ENCODE measurements at places on chromosomes 2 and 18.

DNA sequence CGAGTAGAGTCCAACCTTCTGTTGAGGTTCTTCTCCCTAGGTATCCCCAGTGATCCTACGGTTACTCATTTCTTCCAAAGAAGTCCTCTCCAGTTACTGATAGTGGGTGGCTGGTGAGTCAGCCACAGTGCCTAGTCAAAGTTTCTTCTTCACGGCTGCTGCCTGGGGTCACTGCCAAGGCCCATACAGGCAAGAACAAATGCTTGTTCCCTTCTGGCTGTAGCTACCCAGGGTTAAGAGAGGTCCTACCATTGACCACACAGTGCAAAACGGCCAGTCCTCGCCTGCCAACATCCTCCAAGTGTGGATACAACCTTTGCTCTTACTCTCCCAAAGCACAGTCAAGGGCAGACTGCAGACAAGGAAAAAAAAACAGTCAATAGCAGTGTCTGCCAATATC, 2.9 kb upstream of the PTPN4 start:
- H3K27ac ChIP-seq = peak overlapping the region; percentile 15
- no peaks in the 10 kb centered on the region for H3K36me3 ChIP-seq
- H3K4me1 ChIP-seq = peaks cover 1% of the 10 kb centered on the region
- DNase-seq = no peak

GRCh38 chr2:197889041-197889440, 84.6 kb downstream of the PLCL1 start:
- DNase-seq = no peak
- H3K27ac ChIP-seq = peak overlapping the region; percentile 60
- peaks cover 2% of the 10 kb centered on the region for H3K4me1 ChIP-seq
- no peak overlapping the region for H3K4me3 ChIP-seq
- H3K27me3 ChIP-seq = no peaks in the 10 kb centered on the region

- H3K27ac ChIP-seq = no peak overlapping the region
- no peaks in the 10 kb centered on the region for H3K4me1 ChIP-seq
- no peaks in the 10 kb centered on the region for H3K36me3 ChIP-seq
- no peaks in the 10 kb centered on the region for H3K27me3 ChIP-seq
- H3K4me3 ChIP-seq = no peak overlapping the region
- no peak for DNase-seq
Observed at GRCh38 chr2:59947209-59947608, 606.2 kb downstream of the BCL11A start.

GRCh38 chr18:46772357-46772756, 15.5 kb upstream of the ST8SIA5 start:
- no peak for DNase-seq
- no peaks in the 10 kb centered on the region for H3K27me3 ChIP-seq
- no peak overlapping the region for H3K4me3 ChIP-seq
- H3K27ac ChIP-seq = no peak overlapping the region

GRCh38 chr2:220374282-220374681, 746.9 kb downstream of the SLC4A3 start:
- H3K27ac ChIP-seq = no peak overlapping the region
- no peak for DNase-seq
- H3K4me1 ChIP-seq = no peaks in the 10 kb centered on the region

DNA sequence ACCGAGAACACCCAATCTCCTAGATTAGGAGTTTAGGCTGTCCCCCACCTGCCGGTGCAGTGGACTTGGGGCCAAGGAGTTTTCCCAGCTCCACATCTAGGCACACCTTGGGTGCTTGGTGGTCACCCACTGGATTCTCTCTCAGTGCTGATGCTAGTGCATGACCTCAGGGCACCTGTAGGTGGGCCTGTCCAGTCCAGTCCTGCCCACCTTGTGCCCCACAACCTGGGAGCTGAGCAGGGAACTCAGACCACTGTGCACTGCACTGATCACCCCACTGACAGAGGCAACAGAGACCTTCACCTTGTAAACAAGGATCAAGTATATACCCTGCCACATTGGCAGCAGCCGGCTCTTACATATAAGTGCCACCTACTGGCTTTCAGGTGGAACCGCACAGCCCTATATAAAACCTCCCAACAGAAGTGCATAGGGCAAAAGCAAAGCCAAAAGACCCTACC, 12.7 kb upstream of the CDH19 start:
- H3K27me3 ChIP-seq = no peaks in the 10 kb centered on the region
- no peak overlapping the region for H3K4me3 ChIP-seq
- no peaks in the 10 kb centered on the region for H3K4me1 ChIP-seq

- H3K27ac ChIP-seq = no peak overlapping the region
- H3K4me3 ChIP-seq = no peak overlapping the region
- H3K36me3 ChIP-seq = peaks cover 6% of the 10 kb centered on the region
- H3K27me3 ChIP-seq = no peaks in the 10 kb centered on the region
- H3K4me1 ChIP-seq = no peaks in the 10 kb centered on the region
Observed at GRCh38 chr2:20027705-20028434, 15.4 kb upstream of the MATN3 start.

- no peaks in the 10 kb centered on the region for H3K27me3 ChIP-seq
- H3K4me1 ChIP-seq = no peaks in the 10 kb centered on the region
- DNase-seq = peak; percentile 42
- no peak overlapping the region for H3K27ac ChIP-seq
- no peak overlapping the region for H3K4me3 ChIP-seq
Observed at GRCh38 chr2:166419616-166419934, 43.8 kb upstream of the SCN9A start.

- peaks cover 4% of the 10 kb centered on the region for H3K36me3 ChIP-seq
- no peaks in the 10 kb centered on the region for H3K4me1 ChIP-seq
- H3K27me3 ChIP-seq = no peaks in the 10 kb centered on the region
- DNase-seq = no peak
- H3K4me3 ChIP-seq = no peak overlapping the region
Observed at GRCh38 chr2:210009126-210009525, 6.7 kb downstream of the RPE start.

GRCh38 chr2:161068670-161069069, 91.6 kb upstream of the TANK start:
- DNase-seq = no peak
- no peaks in the 10 kb centered on the region for H3K27me3 ChIP-seq
- H3K27ac ChIP-seq = no peak overlapping the region
- no peaks in the 10 kb centered on the region for H3K36me3 ChIP-seq
- H3K4me1 ChIP-seq = no peaks in the 10 kb centered on the region

DNA sequence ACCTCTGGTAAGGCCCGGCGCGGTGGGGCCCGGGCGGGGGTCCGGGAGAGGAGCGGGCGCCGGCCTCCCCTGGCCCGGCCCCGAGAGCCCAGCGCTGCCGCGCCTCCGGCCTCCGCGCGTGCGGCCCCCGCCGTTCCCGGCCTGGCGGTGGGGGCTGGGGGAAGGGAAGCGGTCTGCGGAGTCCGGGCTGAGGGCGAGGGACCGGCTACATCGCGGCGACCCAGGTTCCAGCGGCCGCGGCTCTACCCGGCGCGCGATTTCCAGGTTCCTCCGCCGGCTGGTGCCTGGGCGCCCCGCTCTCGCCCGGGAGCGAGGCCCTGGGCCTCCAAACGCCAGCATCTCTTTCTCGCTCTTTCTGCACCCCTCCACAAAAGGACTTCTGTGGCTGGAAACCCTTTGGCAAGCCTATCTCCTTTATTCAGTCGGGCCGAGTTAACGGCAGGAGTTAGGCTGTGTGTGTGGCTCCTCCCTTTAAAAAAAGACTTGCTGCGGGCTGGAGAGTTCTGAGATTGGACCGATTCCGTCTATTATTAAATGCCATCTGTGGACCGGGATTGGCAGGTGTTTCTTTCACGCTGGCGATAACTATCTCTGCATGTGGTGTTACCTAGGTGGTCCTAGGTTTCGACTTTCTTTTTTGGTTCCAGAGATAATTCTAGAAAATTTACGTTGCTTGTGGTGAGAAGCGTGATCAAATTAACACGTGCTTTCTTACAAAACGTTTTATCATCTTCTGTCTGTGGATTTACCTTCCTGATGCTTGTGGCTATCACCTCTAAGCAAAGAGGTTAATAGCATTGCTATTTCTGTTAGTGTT, 592 bp downstream of the ME2 start:
- peak overlapping the region; percentile 93 for H3K27ac ChIP-seq
- no peaks in the 10 kb centered on the region for H3K27me3 ChIP-seq
- peak; percentile 60 for DNase-seq
- peaks cover 3% of the 10 kb centered on the region for H3K4me1 ChIP-seq
- H3K4me3 ChIP-seq = peak overlapping the region; percentile 70

DNA sequence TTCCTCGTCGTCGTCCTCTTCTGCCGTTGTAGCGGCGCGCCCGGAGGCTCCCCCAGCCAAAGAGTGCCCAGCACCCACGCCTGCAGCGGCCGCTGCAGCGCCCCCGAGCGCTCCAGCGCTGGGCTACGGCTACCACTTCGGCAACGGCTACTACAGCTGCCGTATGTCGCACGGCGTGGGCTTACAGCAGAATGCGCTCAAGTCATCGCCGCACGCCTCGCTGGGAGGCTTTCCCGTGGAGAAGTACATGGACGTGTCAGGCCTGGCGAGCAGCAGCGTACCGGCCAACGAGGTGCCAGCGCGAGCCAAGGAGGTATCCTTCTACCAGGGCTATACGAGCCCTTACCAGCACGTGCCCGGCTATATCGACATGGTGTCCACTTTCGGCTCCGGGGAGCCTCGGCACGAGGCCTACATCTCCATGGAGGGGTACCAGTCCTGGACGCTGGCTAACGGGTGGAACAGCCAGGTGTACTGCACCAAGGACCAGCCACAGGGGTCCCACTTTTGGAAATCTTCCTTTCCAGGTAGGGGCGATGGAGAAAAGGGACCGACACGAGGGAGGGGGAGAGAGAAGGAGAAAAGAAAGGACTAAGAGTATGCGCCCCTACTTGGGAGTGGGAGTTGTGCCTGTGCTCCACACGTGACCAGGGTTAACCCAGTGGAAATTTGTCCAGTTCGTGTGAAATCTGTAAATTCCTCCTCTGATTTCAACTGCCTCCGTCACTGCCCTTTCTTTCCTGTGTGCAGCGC, 800 bp downstream of the HOXD13 start:
- peaks cover 90% of the 10 kb centered on the region for H3K27me3 ChIP-seq
- no peak overlapping the region for H3K4me3 ChIP-seq
- H3K36me3 ChIP-seq = no peaks in the 10 kb centered on the region
- no peak for DNase-seq
- no peak overlapping the region for H3K27ac ChIP-seq

GRCh38 chr2:60441800-60442199, 111.7 kb downstream of the BCL11A start:
- H3K27ac ChIP-seq = no peak overlapping the region
- no peaks in the 10 kb centered on the region for H3K4me1 ChIP-seq
- no peak overlapping the region for H3K4me3 ChIP-seq
- DNase-seq = no peak

GRCh38 chr2:41597680-41598079, 450.1 kb upstream of the PKDCC start:
- H3K36me3 ChIP-seq = no peaks in the 10 kb centered on the region
- no peak overlapping the region for H3K4me3 ChIP-seq
- no peak for DNase-seq
- H3K27ac ChIP-seq = peak overlapping the region; percentile 59
- H3K4me1 ChIP-seq = no peaks in the 10 kb centered on the region

- no peaks in the 10 kb centered on the region for H3K36me3 ChIP-seq
- H3K27ac ChIP-seq = no peak overlapping the region
- no peak for DNase-seq
- H3K4me1 ChIP-seq = no peaks in the 10 kb centered on the region
- H3K27me3 ChIP-seq = no peaks in the 10 kb centered on the region
Observed at GRCh38 chr2:156845806-156846558, 409.8 kb downstream of the GPD2 start.
